ENCODE measurements at places on chromosomes 16 and 17.
A peak's percentile ranks its signal among the peaks of the same experiment; 100 is the strongest.

DNA sequence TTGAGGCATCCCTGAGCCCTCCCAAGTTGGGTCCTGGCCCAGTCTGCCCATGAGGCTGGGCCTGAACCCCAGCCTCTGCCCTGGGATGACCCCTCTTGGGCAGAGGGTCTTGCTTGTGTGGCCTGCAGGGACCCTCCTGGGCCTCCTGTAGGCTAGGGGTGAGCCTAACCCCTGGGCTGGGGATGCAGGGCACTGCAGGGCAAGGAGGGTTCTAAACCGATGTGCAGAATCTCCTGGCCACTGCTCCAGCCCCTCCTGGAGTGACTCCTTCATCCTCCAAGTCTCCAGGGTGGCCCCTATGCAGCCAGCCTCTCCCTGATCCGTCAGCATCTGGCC, 37.5 kb downstream of the LGALS9 start:
- DNase-seq, result no peak

DNA sequence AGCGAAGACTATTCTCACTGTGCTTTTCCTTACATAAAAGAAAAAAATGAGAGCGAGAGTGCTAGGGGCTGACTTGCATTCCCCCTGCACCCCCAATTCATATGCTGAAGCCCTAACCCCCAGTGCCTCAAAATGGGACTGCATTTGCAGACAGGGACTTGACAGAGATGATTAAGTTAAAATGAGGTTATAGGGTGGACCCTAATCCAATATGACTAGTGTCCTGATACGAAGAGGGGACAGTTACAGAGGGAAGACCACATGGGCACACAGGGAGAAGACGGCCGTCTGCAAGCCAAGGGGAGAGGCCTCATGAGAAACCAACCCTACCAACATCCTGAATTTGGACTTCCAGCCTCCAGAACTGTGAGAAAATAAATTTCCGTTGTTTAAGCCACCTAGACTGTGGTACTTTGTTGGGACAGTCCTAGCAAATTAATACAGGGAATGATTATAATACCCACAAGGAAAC, 1.6 kb upstream of the TMEM220 start:
- DNase-seq, result no peak

- DNase-seq, result no peak
Measured at GRCh38 chr17:71313866-71314265, 807.0 kb upstream of the SOX9 start.

GRCh38 chr17:79369001-79369400, 241.8 kb downstream of the RBFOX3 start:
- DNase-seq, result no peak

DNA sequence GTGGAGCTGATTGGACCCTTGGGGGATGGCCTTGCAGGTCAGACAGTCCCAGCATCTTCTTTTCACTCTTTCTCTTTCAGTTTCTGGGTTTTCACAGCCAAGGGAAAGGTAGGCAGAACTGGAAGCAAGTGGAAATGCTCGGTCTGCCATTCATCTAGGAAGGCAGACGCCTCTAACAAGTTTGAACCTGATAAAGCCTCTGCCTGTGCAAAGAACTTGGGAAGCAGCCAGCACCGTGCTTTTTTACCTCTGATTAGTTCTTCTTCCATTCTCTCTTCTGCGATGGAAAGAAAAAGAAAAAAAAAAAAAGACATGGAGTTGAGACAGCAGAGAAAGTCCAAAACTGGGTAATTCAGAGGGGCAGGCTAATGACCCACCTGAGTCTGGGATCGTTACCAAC, 997.8 kb upstream of the EEF2KMT start:
- no peak for DNase-seq

GRCh38 chr16:77236063-77236511, 36.9 kb downstream of the SYCE1L start:
- DNase-seq, result peak; percentile 87

GRCh38 chr17:36741019-36741902, 139.9 kb downstream of the MRM1 start:
- DNase-seq, result no peak

DNA sequence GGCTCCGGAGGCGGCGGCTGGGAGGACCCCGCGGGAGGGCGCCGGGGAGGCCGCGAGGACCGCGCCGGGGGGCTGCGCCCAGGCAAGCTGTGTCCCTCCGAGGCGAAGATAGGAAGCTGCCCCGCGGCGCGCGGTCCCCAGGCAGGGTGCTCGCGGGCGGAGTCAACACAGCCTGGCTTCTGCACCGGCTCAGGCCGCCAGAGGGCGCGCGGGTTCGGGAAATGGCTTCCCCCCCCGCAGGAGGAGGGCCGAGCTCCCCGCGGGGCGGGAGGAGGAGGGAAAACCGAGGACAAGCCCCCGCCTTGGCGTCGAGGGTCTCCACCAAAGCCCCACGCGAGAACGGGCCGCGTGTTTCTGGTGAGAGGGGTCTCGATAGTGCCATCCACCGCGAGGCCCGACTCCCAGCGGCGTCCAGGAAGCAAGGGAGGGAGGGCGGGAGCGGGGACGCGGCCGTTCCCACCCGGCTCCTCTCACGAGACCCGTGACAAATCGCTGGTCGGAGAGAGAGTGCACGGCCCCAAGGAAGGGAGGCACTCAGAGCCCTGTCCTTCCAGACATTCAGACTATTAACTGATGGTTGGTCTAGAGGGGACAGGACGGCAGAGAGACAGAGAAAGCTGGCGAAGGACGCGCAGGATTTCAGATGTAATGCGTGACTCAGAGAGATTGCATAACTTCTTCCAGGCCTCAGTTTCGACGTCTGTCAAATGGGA, 64.4 kb upstream of the DNAJA2 start:
- DNase-seq, result peak; percentile 90

- DNase-seq, result no peak
Measured at GRCh38 chr16:67486805-67487204, 3.5 kb upstream of the AGRP start.

DNA sequence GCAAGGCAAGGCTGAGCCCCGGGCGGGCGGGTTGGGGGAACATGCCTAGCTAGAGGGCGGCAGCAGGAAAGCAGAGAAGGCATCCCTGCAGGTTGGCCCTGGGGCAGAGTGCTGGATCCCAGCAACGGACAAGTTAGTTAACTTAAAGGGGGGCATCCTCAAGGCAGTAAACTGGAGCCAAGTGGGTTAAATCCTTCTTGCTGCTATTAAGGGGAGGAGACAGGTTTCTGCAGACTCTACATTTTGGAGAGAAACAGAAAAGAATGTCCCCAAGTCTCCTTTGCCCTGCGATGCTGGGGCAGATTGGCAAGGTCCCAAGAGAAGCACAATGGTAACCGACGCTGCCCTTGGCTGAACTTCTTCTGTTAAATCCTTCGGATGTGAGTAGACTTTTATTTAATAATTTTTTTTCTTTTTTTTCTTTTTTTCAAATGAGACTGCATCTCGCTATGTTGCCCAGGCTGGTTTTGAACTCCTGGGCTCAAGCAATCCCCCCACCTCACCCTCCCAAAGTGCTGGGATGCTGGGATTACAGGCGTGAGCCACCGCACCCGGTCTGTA, 14.0 kb downstream of the ATP5PD start:
- peak; percentile 66 for DNase-seq

DNA sequence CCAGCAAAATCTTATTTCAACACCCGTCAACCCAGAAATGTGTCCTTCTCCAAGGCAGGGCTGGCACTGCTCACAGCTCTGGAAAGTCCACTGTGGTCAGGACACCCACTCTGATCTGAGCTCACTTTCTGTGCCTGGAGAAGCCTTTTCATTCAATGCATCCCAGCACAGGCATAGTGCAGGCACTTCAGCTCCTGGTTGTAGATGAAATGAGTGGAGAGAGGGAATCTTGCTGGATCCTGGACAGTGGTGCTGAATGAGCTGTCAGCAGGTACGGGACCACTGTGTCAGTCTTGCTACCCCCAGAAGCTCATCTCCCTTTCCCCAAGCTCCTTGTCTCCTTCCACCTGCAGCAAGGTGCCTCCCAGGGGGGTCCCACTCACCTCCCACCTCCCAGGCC, 86.1 kb upstream of the SALL1 start:
- DNase-seq, result no peak

DNA sequence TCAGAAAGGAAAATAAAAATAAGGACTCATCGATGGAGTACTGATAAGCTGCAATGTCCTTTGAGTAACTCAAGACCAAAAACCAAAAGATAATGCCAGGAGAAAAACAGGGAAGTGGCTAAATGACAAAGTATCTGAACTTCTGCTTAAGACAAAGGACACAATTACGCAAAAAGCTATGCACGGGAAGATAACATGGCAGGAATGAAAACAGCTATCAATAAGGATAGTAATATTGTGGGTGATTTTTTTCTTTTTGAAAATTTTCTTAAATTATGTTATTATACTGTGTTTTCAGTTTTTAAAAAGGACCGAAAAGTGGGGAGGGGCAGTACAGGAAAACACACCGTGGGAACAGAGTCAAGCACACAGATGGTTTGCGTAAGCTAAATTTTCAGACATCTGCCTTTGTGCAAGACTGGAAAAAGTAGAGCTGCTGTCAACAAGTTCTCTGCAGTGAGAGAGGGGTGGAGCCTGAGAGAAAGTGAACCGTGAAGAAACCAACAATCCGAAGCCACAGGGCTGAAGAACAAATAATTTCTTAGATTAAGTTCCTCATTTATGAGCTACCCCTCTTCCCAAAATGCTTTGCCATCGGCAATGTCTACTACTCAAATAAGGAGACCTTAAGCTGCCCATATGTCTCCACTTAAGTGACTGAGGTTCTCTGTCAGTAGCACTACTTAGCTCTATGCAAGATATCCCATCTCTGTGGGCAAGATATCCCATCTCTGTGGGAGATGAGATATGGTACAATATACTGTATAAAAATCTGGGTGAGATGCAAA, 99.9 kb upstream of the CORO6 start:
- peak; percentile 65 for DNase-seq
